ENCODE measurements at places on chromosomes 6 and 20.

- DNase-seq: no peak
Measured at GRCh38 chr20:46808565-46808964, 86.1 kb upstream of the EYA2 start.

DNA sequence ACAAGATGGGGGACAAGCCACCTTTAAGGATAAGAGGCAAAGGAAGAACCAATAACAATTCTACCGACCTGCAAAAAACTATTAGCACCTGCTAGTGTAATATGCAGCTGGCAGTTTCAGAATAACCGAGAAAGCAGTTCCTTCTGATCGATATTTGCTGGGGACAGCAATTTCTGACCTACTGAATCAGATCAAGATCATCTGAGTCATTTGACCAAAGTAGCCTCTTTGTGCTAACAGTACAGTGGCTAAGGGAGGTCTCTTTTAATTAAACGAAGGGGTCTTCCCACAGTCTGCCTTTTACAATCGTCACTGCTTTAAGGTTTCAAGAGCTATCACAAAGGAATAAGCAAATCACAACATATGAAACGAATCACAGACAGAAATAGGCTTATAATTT, 318.9 kb downstream of the BTBD9 start:
- no peak for DNase-seq

GRCh38 chr20:37397076-37397953, 51.4 kb downstream of the SRC start:
- DNase-seq: no peak

GRCh38 chr6:169236988-169237387, 16.7 kb downstream of the THBS2 start:
- no peak for DNase-seq

DNA sequence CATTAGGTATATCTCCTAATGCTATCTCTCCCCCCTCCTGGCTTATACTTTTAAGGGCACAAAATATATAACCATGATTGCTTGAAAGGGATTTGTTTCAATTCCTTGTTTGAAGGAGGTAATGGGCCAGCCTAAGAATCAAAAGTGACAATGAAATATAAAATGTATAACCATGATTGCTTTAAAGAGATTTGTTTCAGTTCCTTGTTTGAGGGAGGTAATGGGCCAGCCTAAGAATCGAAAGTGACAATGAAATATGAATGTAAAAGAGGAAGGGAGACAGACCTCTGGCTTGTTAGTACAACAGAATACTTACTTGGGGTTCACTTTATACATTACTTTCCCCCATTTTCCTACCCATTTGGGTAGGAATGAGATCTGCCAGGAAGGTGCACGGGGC, 55.5 kb downstream of the FOXC1 start:
- no peak for DNase-seq

- no peak for DNase-seq
Measured at GRCh38 chr6:152094992-152095592, 287.6 kb downstream of the ESR1 start.

DNA sequence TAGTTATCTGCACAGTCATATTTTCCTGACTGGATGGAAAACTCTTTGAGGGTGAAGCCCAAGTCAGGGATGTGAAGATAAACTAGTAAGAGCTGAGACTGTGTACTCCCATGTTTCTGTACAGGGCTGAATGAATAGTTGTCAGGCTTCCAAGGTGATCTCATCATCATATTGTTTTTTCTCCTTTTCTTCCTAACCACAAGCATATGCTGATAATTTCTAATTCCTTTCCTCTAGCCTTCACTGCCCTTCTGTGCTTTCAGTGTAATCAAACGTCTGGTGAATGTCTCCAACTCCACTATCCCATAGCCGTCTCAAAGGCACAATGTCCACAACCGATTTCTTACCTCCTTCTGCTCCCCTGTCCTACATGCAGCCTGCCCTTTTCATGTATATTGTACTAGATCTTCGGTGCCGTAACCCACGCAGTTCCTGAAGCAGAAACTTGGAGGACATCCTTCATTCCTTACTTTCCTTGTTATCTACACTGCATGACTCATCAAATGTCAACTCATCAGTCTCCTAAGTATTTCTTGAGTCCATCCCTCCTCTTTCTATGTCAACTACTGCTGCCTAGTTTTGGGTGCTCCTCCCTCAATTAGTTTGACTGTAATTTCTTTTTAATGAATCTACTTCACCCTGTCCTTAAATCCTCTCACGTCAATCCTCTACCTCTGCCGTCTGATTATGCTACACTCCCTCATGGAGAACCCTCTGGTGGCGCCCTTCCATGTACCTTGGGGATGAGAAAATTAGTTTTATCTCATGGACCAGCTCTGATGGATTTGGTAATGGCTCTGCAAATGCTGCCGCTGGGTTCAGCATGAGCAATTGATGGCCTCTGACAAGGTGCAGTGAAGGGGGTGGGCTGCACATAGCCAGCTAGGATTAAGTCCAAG, 21.9 kb downstream of the NCOA7 start:
- DNase-seq: no peak

DNA sequence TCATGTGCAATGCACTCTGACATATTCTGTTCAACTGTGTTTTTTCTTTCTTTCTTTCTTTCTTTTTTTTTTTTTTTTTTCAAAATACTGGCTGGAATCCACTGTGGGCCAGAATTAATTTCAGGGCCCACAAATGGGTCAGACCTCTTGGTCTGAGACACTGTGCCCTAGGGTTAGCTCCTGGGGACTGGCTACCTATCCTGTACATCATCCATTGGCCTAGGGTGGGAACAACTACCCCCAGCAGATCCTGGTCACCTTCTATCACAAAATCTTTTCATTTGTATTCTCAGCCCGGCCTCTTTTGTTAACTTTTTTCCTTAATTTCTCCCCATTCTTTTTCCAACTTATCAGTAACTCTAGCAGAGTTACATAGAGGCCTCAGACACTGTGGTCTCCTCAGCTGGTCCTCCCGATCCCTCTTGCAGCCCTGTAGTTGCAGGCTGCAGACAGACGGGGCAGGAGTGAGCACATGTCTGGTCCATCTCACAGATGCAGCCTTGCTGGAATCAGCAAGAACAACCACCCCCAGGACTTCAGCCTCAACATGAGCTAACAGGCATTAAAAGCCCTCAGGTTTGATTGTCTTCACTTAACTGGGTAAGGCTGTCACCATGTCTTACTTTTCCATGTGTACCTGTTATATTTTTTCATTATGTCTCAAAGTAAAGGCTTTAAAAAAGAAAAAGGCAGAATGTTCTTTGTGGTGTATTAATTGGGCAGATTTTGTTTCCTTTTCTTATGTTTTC, 41.3 kb downstream of the TXLNB start:
- DNase-seq: peak; percentile 44

DNA sequence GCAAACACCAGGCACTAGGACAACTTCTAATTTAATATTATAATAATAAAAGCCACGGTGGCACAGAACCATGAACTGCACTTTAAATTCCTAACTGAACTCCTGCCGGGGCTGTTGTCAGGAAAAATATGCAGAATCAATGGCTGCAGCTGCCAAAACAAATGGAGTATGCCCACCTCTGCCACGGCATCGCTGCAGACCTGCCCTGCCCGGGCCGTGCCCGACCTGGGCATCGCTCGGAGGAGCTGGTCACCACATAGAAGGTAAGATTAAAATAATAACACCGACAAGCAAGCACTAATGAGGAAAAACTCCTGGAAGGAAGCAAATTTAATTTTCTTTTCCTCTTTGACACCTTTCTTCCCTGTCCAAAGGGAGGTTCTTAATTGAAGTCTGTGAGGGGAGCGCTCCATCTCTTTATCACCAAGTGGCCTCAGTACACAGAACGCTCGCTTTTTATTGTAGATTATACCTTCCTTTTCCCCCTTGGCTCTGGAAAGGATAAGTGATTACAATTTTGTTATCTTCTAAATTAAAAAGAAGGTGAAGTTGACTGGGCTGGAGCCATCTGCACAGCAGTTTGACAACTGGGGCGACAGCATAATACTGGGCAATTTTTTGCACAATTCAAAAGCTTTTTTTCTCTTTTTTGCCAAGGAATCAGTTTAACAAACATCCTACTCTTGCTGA, 351.3 kb downstream of the ZFAND3 start:
- DNase-seq: no peak

DNA sequence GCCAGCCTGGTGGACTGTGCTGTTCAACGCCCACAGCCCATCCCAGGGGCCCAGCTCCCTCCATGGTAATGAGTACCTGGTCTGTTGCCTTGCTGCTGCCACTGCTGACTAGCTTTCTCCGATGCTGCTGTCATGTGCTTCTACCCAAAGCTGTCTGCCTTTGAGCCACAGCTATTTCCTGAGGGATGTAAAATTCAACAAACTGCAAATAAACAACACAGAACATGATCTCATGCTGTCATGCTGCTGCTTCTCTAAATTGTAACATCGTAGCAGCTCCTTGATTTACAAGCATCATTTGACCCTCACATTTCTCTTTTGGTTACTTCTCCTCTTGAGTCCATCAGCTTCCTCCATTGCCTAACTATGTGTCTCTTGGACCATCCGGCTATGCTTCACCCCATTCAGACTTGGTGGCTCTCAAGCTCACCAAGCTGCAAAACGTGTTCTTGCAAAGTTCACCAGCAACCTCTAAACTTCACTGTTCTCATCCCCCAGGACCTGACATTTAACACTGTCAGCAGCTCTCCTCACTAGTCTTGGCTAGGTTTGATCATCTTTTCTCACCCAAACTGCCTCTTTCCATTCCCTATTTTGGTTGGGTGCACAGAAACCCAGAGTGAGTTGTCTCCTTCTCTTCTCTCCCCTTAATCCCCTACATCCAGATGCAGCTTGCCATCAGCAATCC, 54.6 kb downstream of the FYN start:
- no peak for DNase-seq

GRCh38 chr20:51734876-51735720, 33.1 kb downstream of the ATP9A start:
- no peak for DNase-seq

DNA sequence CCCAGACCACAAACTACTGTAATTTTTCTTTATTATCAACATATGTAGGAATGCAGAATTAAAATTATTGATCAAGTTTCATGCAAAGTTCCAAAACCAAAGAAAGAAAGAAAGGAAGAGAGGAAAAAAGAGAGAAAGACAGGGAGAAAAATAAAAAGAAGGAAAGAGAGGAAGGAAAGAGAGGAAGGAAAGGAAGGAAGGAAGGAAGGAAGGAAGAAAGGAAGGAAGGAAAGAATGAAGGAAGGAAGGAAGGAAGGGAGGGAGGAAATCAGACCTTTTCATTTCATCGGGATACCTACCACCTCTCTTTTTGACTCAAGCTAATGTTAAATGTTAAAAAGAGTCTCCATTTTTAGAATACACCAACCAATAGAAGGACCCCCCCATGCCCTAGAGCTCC, 31.9 kb downstream of the DCDC2 start:
- DNase-seq: no peak

Data from T follicular helper cell (primary cell).